ENCODE measurements at places on chromosomes 12 and 14. TPM values are rescaled to one million over a fixed set of nuclear protein-coding genes. Genes with fewer than 3 reads are reported as not detected.

DNA sequence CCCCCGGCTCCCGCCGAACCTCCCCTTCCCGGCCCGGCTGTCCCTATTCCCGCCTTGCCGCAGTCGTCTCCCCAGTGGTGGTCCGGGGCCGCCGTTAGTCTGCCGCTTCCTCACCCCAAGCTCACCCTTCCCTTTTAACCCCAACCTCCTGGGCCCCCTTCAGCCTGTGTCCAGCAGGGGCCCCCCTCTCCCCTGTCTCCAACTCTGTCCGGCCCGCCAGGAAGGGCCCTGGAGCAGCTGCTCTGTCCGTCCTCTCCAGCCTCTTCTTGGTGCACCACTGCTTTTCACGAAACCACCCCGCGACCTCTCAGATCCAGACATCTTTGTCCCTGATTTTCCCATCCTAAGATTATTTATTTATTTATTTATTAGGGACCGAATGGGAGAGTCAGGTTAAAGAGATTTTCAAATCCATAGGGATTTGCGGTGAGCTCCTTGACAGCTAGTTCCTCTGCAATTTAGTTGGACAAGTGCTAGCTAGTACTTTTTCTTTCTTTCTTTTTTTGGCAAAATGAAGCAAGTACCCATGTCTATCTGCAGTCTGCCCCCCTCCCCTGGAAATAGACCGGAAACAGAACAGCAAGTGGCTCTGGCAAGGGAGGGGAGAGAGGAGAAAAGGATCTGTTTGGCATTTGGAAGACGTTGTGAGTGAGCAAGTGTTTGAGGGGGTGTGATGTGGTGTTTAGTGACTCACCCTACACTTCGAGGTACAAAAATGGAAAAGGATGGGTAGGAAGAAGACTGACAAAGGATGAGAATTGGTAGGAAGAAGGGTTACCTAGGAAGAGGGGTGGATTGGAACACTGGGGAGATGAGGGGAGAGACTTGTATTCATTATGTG is 632 bp downstream of the UBR7 start:
- ATAC-seq: peak; percentile 53
- peak overlapping the region; percentile 58 for H3K4me3 ChIP-seq
- peaks cover 3% of the 10 kb centered on the region for H3K36me3 ChIP-seq
- peaks cover 4% of the 10 kb centered on the region for H3K4me1 ChIP-seq
- no peaks in the 10 kb centered on the region for H3K27me3 ChIP-seq
- H3K27ac ChIP-seq: peak overlapping the region; percentile 93

KRT78 gene
- 1.6 TPM for total RNA-seq

DNA sequence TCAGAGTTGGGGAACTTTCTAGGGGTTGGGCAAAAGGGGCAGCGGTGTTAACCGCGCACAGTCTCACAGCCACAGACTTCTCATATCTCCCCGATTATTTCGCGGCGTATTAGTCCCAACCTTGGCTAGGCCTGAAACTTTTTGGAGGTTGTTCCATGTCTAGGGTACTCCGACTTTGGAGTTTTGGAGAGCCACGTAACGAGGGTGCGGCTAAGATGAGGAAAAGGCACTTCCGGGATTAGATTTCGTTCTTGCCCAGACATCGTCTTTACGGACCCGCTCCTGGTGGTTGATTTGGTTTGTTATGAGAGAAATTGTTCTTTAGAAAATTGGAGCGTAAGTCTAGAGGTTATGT is 513 bp downstream of the CCNK start:
- H3K36me3 ChIP-seq: no peaks in the 10 kb centered on the region
- peaks cover 58% of the 10 kb centered on the region for H3K4me1 ChIP-seq
- H3K27me3 ChIP-seq: no peaks in the 10 kb centered on the region
- peak overlapping the region; percentile 98 for H3K27ac ChIP-seq

GRCh38 chr12:22190969-22191368 is 143.5 kb downstream of the ST8SIA1 start:
- H3K4me1 ChIP-seq: no peaks in the 10 kb centered on the region
- no peak for ATAC-seq
- H3K36me3 ChIP-seq: no peaks in the 10 kb centered on the region
- no peak overlapping the region for H3K27ac ChIP-seq
- no peak overlapping the region for H3K4me3 ChIP-seq

TUNAR gene
- total RNA-seq: 0.54 TPM

DNA sequence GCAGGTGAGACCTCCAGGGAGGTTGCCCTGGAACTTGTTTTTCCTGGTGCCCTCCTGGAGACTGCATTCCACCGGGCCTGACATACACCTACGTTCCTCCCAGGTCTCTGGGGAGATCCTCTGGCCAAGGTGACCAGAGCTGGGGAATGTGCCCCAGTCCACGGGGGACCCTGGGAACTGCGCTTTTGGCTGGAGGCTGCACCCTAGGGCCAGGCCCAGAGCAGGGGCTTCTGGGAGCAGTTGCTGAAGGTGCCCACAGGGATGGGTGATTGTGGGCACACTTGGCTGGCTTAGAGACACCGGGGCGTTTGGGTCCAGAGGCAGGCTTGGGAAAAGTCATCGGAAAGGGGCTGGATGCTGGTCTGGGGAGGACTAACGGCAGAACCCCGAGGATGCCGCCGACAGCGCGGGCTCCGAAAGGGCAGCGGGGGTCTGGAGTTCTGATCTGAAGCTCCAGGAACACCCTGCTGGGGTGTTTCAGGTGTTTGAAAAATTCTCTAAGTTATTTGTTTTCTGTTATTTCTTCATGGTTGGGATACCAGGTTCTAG is 36.5 kb upstream of the TDRD9 start:
- no peak overlapping the region for H3K4me3 ChIP-seq
- H3K27ac ChIP-seq: no peak overlapping the region
- no peaks in the 10 kb centered on the region for H3K36me3 ChIP-seq
- H3K27me3 ChIP-seq: no peaks in the 10 kb centered on the region
- no peak for ATAC-seq

AKAP5 gene
- 1.9 TPM for total RNA-seq
